ENCODE measurements at places on chromosomes 1 and 21.

DNA sequence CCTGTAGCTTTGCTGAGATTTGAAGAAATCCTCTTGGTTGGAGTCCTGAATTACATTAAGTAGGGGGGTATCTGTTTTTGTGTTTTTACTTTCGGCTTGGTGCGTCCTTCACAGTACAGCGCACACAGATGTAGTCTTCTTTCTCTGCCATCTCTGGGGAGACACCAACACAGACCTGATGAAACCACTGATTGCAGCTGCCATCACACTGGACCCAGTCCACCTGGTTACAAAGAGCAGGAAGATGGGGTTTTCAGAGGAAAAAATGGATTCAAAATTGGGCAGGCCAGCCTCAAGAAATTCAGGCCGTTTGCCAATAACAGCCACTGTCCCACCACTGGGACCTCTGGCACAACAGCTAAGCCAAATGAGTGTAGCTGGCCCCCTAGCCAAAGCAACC, 18.7 kb upstream of the SYT2 start:
- DNase-seq: no peak

DNA sequence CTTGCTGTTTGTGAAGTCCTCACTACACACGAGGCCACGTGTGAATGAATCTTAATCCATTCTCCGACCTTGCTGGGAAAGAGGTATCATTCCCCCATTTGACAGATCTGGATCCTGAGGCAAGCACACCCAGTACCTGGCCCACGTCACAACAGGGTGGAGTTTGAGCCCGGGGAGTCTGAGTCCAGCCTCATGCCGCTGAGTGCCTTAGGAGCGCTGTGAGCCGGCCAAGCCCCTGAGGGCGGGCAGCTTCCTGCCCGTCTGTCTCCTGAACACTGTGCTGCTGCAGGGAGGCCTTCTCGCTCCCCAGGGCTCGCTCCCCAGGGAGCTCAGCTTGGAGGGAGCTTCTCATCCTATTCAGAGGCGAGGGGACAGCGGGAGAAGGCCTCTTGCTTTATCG, 29.7 kb downstream of the SLC45A1 start:
- no peak for DNase-seq

DNA sequence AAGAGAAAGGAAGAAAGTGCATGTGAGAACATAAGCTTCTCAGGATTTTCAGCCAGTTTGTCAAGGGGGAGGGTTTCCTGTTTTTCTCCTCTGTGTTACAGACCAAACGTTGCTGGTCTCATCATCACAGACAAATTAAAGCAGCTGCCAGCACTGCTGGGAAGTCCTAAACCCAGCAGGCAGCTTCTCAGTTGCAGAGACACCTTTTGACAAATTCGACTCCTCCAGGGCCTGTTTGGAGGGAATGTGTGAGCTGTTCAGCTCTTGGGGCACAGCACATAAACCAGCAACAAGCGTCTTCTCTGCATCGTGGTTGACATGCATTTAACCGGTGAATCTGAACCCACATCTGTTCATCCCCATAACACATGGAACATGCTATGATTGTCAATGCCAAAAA, 454.6 kb upstream of the RUNX1 start:
- DNase-seq: no peak

GRCh38 chr1:163770265-163770664, 448.5 kb downstream of the NUF2 start:
- DNase-seq: no peak

- peak; percentile 39 for DNase-seq
These were observed 65.2 kb upstream of the RALGPS2 start for GRCh38 chr1:178659789-178660208.

- DNase-seq: no peak
These were observed 2.7 kb downstream of the FAM3B start for GRCh38 chr21:41319273-41319672.

DNA sequence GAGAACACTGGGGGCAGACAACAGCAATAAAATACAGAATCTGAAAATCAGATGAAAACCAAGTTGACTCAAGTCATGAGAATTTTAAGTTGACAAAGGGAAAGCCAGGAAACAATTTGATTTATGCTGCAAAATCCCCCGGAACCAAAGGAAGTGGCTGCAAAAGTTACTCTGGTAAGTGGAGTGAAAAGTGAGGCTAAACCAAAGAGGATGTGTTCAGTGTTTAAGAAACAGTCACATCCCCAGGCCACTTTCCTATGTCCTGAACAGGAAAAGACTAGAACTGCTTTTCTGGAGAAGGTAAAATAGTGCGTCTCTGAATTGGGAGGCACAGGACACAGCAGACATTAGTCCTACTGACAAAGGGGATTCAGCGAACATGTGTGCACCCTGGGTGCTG, 5.9 kb downstream of the TARBP1 start:
- no peak for DNase-seq

- no peak for DNase-seq
These were observed 454.3 kb downstream of the MATN1 start for GRCh38 chr1:30268923-30269666.

Data from germinal center (tissue), 1 donor.